ENCODE measurements at places on chromosomes 6 and 20.
A peak's percentile ranks its signal among the peaks of the same experiment; 100 is the strongest.

- no peak for DNase-seq
Measured at GRCh38 chr6:36054956-36055355, 27.3 kb downstream of the MAPK14 start.

DNA sequence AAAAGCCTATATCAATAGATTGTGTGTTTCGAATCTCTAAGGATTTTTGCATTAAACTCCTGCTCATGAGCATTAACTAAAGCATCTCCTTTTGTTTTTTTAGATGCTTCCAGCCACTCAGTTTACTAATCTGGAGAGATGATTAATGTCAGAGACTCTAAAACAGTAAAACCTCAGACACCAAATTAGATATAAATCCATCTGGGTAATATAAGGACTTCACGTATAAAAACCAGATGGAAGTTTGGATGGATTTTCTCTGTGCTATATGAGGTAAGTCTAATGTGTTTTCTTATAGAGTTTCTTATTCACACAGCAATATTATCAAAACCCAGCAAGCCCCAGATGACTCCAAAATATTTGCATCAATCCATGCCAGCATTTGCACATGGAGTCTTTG, 137.2 kb downstream of the SYNE1 start:
- DNase-seq: no peak

GRCh38 chr20:46022411-46023147, 6.4 kb upstream of the SLC12A5 start:
- peak; percentile 68 for DNase-seq

- no peak for DNase-seq
Measured at GRCh38 chr6:35280903-35281302, 16.7 kb upstream of the DEF6 start.

DNA sequence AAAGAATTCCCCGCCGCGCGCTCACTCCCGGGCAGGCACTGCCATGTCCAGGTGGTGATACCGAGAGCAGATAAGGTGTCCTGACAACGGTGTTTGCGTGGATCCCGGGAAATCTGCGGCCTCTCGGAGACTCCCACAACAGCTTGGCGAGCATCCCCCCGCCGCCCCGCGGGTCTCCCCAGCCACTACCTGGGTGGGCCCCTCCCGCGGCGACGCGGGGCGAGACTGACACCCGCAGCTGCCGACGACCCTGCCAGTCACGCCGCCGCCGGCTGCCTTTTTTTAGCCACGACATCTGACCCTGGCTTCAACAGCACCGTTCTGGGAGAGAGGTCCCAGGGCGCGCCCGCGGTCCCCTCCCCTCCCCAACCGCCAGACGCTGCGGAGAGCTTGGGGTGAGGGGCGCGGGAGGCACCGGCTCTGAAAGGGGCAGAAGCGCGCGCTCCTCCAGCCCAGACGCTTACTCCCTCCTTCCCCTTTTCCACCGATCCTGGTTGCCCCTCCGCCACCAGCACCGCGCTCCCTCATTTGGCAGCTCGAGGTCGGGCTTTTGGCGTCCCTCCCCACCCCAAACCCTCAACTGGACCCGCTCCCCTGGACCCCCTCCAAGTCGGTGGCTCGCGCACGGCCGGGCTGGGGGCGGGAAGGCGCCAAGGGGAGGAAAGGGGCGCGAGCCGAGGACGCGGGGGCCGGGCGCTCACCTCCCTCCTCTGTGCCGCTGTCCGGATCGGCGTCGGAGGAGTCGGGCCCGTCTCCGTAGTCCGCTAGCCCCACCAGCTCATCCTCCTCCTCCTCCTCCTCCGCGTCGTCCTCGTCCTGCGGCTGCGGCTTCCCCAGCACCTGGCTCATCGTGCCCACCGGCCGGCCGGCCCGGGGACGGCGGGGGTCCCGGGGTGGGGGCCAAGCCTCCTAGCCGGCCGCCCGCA, 665 bp downstream of the RRAGD start:
- DNase-seq: peak; percentile 19

All from CD4-positive, alpha-beta T cell treated with Interleukin-15 for 1 hour (primary cell).